ENCODE measurements at places on chromosomes 6 and 20.

- no peak for DNase-seq
These were observed 304.7 kb downstream of the FARS2 start for GRCh38 chr6:5565971-5566370.

DNA sequence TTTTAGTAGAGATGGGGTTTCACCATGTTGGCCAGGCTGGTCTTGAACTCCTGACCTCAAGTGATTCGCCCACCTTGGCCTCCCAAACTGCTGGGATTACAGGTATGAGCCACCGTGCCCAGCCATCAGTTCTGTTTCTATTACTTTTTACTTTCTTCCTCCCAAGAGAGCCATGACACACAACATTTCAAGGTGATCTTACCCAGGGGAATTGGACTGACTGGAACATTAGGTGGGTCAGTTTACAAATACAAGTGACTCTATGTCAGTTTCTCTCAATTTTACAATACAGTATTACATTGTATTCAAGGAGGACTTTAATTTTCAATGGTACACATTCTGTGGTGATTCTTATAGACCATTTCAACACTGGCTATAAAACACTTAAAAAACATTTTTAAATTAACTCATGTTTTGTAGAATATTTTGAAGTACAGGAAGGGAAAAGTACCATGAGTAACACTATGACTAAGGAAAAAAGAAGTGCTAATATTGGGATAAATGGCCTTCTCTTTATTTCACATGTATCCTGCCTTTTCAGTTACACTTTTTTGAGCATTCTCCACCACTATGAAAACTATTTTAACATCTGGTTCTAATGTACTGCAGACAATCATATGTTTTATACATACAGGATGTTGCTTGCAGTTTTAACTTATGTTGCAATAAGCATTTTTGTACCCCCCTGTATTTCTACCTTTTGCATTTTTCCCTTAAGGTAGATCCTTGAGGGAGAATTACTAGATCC, 8.4 kb downstream of the TPBG start:
- no peak for DNase-seq

- DNase-seq = no peak
These were observed 96.8 kb downstream of the PDE10A start for GRCh38 chr6:165566088-165566828.

GRCh38 chr20:23331450-23332350, 18.9 kb upstream of the NXT1 start:
- no peak for DNase-seq

Measured in CD4-positive, alpha-beta T cell treated with Interleukin-4 for 1 hour (primary cell).